ENCODE measurements at places on chromosomes 3 and 15.

DNA sequence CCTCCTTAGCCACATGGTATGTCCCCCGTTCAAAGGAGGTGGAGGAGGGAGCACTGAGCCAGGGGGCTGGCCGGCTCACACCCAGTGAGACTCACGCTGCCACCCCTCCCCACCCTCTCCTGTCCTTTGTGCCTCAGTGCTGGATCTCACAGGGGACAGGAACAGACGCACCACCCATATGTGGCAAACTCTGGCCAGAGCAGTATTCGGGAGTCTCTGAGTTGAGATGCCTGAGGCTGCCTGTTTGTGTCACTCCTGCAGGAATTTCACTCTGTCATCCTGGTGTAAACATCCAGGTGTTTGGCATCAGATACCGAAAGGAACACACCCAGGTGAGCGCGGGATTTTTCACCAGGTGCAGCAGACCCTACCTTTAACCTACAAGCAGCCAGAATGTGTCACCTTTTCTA is 25.7 kb downstream of the RGMA start:
- no peak for DNase-seq

GRCh38 chr3:160444411-160444810 is 5.2 kb downstream of the TRIM59 start:
- DNase-seq, result no peak

DNA sequence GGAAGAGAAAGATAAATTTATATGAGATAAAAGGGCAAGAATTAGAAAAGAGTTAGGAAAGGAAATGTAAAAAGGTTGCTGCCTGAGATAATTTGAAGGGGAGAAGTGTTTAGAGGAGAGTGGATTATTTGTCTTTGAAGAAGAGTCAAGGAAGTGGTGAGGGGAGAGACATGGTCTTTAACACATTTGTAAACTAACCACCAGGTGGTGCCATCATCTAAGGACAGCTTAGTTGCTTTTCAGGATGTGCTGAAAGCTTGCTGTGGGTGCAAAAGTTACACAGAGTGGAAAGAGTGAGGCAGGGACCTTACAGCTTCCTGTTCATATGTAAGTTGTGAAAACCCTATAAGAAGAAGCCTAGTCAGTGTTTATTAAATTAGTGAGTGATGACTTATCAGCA is 114.1 kb upstream of the DNAJC19 start:
- peak; percentile 49 for DNase-seq

DNA sequence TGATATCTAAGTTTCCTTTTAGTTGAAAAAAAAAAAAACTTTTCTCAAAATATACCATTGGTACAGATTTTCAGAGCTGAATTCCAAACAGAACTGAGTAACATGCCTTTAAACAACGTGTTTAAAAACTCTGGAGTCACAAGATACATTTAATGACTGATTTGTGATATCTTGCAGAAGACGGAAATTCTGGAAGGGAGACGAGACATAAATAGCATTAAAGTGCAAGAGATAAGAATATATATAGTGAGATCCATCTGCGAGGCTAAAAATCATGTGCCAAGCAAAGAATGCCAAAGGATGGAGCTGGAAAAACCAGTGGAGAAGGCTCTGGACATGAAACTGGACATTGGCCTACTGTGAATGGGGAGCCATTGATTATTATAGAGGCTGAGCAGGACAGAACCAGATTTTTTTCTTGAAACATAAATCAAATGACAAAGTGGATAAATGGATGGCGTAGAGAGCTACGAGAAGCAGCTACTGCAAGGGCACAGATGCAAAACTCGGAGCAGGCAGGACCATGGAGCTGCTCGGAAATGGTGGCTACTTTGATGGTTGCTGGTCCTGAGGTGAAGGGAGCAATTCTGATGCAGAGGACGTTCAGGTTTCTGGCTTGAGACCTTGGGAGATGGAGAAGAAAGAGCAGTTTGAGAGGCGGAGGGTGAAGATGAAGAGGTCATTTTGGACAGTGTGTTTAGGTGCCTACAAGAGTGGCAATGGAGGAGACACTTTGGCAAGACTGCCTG is 88.8 kb downstream of the CPN2 start:
- no peak for DNase-seq

DNA sequence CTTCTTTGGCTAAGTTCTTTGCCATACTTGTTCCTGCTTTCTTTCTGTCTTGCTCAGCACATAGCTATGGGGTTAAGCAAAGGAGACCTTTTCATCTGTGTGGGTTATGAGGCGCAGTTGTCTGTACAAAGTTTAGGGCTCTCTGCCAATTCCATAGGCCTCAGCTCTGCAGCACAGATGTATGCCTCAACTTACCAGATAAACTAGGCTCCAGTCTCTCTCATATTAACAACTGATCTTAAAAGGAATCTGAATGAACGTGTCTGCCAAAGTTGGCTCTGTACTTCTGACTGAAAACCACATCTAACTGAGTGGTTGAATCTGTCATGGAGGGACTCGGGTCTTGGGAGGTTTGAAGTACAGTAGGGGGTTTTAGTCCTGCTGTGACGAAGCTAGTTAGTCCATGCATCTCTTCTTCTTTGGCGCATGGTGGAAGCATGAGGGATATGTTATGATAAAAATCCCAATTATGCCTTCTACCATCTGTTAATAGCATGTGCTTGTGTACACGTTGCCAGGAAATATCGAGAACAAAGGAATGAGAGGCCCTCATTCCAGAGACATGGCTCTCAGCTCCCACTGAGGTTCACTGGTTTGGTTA is 114.6 kb upstream of the TSC22D2 start:
- DNase-seq, result no peak

GRCh38 chr3:86648087-86648486 is 342.9 kb downstream of the VGLL3 start:
- DNase-seq, result no peak

DNA sequence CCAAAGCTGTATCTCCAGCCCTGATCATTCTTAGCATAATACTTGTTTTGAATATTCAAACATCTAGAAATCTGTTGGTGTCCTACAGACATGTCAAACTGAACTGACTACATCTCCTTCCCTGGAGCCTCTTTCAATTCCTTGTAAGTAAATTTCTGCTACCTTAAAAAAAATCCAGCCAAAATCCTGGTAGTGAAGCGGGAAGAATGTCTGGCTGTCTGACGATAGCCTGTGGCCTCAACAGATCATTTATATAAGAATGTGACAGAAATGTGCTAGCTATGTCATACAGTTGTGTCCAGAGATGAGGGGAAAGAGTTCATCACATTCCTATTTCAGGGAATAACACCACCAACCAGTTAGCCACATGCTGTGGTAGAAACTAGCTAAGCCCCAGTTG is 18.6 kb upstream of the TM6SF1 start:
- no peak for DNase-seq

GRCh38 chr3:24060055-24060454 is 115.0 kb downstream of the NR1D2 start:
- DNase-seq, result no peak

DNA sequence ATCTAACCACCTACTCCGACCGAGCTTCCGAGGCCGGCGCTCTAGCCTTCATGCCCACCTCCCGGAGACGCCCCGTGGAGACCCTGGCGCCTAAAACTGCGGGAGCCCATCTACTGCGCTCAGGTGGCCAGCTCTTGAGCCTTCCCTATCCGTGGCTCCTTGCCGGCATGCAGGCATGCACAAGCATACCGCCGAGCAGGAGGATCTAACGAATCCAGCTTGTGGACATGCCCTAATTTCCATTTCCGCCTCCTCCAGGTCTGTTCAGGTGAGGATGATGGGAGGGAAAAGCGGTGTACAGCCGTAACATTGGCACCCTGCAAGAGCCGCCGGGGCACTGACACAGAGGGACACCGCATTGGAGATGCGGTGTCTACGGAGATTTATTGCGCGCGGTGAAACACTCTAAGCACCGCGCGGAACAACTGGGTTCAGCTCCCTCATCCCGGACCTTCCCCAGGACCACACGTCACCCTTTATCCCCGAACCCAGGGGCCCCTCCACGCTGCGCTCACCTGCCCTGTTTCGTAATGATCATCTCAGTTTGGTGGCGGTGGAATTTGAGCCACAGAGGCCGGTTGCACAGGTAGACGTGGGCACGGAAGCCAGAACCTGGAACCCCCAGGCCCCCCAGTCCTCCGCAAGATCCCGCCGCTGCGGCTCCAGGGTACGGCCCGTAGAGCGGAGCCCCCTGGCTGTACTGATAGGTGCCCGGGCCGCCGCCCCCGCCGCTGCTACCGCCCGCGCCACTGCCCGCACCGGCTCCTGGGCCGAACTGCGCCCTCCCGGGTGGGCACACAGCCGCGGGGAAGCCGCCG is 1.0 kb downstream of the EOMES start:
- DNase-seq, result no peak

- DNase-seq, result no peak
Observed at GRCh38 chr15:77999486-77999885, 78.0 kb downstream of the TBC1D2B start.

- no peak for DNase-seq
Observed at GRCh38 chr3:78830470-78830869, 937.3 kb downstream of the ROBO1 start.

GRCh38 chr3:144687862-144688261 is 716.2 kb downstream of the DIPK2A start:
- no peak for DNase-seq
